Placental pericyte (primary cell): ENCODE measurements at places on chromosomes 16 and 17. TPM values are rescaled to one million over a fixed set of nuclear protein-coding genes. Genes with fewer than 3 reads are reported as not detected.

NTN3 gene
- total RNA-seq, result 0.14 and 0.22 TPM in 2 replicates

ZNF597 gene
- 4.2 and 5.6 TPM in 2 replicates for total RNA-seq

KRT13 gene
- not detected in 2 replicates for total RNA-seq

KCNJ18 gene
- total RNA-seq, result not detected in 2 replicates

DCTN5 gene
- total RNA-seq, result 51.4 and 59.7 TPM in 2 replicates

DPEP1 gene
- 0.88 TPM in 1 of 2 replicates, not detected in the other for total RNA-seq

TOP2A gene
- total RNA-seq, result 2.2 and 151 TPM in 2 replicates

ELMO3 gene
- total RNA-seq, result 0.72 and 0.88 TPM in 2 replicates

GOSR2 gene
- total RNA-seq, result 59.0 and 73.5 TPM in 2 replicates
